Stimulated activated CD4-positive, alpha-beta T cell treated with anti-CD3 and anti-CD28 coated beads, Interleukin-4, amount 100 ng/mL, for 48 hours (primary cell): ENCODE measurements at places on chromosomes 12 and 14.
A peak's percentile ranks its signal among the peaks of the same experiment; 100 is the strongest.

GRCh38 chr12:24573621-24574020 is 375.3 kb downstream of the BCAT1 start:
- no peak for DNase-seq

DNA sequence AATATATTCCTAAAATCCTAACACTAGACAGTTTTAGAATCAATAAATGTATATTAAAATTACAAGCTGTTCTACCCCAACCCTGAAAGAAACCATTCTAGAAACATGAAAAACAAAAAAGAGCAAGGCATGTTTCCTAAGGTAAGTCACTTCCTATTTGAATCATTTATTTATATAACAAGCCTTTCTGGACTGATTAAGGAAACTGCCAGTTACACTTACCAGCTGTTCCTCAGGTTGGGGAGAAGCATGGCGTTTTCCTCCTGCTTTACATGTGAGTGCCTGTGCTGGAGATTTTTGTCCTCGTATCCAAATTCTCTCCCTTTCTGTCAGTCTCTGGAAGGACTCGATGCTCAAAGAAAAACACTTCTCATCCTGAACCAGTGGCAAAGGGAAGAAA is 183.3 kb downstream of the EFCAB11 start:
- no peak for DNase-seq

GRCh38 chr12:100234166-100234565 is 32.7 kb downstream of the DEPDC4 start:
- DNase-seq: no peak

DNA sequence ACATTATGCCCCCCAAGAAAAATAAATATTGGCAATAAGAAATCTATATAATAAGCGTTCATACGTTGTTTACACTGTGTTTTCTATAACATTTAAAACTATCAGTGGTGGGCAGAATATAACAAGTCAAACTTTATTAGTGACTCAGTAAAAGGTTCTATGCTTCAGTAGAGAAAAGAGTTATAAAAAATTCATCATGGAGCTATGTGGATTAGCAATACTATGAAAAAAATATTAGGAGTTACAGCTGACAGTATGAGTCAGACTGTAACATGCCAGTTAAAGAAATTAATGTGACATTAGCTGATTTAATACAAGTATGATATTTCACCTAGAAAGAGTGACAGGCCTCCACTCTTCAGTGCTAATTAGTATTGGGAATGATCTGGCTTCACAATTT is 125.1 kb upstream of the GARIN6 start:
- no peak for DNase-seq

DNA sequence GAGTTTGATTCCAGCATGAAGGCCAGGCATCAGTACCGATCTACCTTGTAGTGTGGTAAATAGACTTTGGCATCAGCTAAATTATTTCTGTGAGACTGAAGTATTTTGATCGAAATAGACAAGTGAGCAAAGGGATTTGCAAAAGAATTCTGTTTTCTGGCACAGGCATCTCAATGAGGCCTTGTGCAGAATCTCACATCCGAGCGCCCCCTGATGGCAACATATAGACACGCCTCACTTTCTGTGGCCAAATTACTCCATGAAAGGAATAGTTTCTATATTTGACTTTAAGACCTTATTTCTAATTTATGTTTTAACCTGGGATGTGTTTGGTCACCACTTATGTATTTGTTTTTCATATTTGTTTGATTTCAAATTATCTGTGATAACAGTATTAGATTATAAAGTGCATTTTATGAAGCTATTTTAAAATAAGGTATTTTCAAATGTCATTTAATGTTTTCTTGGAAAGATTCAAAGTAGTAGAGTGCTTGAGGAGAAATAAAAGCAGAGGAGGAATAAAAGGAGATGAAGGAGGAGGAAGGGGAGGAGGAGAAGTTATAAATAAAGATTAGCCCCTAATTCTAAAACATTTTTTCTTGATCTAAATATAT is 731.9 kb downstream of the NRXN3 start:
- DNase-seq: peak; percentile 0
